ENCODE measurements at places on chromosomes 16 and 17. TPM values are rescaled to one million over a fixed set of nuclear protein-coding genes. Genes with fewer than 3 reads are reported as not detected.
A peak's percentile ranks its signal among the peaks of the same experiment; 100 is the strongest.

GRCh38 chr16:69563605-69564580 lies 1.9 kb upstream of the NFAT5 start:
- DNase-seq = no peak

DNA sequence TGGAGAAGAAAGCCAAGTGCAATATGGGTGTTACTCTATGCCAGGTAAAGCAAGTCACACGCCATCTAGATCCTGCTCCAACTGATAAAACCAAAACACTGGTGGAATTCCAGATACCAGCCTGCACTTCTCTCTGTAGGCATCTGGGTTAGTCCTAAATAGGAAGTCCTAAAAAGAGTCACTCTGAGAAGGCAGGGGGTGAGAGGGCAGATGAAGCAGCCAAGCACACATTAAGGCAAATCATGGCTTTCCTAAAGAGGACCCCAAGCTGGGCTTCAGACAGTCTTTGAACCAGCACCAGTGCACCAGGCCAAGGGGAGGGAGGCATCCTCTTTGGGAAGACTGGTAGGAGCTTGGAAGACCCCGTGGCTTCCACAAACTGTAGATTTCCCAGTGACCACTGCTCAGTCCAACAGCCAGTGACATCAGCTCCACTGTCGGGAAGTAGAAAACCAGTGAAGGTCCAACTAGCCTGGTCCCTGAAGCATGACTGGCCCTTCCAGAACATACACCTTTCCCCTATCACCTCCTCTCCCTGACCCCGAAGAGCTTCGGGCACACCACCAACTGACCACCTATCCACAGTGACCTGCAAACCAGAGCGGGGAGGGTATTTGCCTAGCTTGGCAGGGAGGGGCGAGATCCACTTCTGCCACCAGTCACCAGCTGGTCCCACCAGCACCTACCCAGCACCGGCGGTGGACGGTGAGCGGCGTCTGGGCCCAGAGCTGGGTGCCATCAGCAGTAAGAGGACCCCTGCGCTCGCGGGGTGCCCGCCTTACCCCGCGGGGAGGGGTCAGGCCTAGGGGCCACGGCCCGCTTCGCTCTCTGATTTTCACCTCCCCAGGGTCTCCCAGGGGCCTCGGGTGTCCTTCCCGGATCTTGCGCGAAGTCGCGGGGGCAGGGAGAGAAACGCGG lies 1.0 kb downstream of the LITAF start:
- DNase-seq = no peak

Gene TMEM238L
- total RNA-seq = not detected

DNA sequence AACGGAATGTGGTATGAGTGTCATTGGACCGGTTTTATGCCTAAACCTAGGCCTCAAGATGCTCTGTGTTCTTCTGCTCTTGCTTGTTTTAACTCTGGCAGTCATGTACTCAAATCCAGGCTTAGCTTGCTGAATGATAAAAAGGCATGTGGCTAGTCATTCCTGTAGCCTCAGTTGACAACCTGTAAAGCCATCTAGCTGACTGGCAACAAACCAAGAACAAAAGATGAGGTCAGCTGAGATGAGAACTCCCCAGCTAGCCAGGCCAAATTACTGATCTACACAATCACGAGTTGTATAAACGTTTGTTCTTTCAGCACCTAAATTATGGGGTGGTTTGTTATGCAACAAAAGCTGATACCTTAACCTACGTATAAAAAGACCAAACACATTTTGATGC lies 1406.0 kb upstream of the CDH8 start:
- DNase-seq = no peak

Gene GH2
- not detected for total RNA-seq

Gene SHMT1
- total RNA-seq = 13.0 TPM

DNA sequence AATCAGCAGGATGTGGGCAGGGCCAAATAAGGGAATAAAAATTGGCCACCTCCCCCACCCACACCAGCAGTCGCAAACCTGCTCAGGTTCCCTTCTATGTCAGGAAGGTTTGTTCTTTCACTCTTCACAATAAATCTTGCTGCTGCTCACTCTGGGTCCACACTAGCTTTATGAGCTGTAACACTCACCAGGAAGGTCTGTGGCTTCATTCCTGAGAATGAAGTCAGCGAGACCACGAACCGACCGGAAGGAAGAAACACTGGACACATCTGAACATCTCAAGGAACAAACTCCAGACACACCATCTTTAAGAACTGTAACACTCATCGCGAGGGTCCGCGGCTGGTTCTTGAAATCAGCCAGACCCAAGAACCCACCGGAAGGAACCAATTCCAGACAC lies 115.5 kb upstream of the TBX2 start:
- peak; percentile 77 for DNase-seq

GRCh38 chr16:73794994-73795393 lies 501.6 kb upstream of the PSMD7 start:
- DNase-seq = no peak

Measured in kidney epithelial cell (primary cell).